NCI-H146 (cell line): ENCODE measurements at places on chromosomes 11 and 22.
A peak's percentile ranks its signal among the peaks of the same experiment; 100 is the strongest.

GRCh38 chr11:30365793-30366517 is 43.1 kb downstream of the ARL14EP start:
- no peak for DNase-seq

GRCh38 chr11:68560216-68560615 is 99.7 kb downstream of the PPP6R3 start:
- no peak for DNase-seq

DNA sequence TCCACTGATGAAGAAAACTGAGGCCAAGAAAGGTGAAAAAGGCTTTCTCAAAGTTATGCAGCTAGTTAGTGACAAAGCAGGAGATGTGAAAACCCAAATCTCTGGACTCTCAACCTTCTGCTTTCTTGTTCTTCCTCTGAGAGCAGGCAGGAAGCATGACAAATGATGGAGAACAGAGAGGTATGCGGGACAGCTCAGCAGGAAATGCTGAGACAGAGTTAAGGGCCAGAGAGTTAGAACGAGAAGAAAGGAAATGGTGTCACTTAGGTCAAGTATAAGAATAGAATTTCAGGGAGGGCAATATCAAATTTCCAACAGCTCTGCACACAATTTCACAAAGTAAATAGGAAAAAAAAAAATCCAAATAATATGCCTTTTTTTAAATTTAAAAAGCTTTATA is 67.6 kb upstream of the ARHGAP42 start:
- no peak for DNase-seq

DNA sequence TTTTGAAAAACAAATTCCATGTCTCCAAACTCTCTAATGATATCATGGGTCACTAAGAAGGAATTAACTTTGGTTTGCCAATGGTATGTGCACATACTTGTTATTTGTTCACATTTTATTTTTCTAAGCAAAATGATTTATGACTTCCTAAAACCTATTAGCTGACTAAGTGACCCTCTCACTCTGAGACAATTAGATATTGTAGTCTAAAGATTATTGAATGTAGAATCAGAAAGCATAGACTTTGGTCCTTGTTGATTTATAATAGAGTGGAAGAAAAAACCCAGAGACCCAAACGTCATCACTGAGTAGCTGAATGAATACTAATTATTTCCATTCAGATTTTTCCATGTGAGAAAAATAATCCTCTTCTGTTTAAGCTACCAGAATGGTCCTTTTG is 243.5 kb upstream of the ANO3 start:
- no peak for DNase-seq

DNA sequence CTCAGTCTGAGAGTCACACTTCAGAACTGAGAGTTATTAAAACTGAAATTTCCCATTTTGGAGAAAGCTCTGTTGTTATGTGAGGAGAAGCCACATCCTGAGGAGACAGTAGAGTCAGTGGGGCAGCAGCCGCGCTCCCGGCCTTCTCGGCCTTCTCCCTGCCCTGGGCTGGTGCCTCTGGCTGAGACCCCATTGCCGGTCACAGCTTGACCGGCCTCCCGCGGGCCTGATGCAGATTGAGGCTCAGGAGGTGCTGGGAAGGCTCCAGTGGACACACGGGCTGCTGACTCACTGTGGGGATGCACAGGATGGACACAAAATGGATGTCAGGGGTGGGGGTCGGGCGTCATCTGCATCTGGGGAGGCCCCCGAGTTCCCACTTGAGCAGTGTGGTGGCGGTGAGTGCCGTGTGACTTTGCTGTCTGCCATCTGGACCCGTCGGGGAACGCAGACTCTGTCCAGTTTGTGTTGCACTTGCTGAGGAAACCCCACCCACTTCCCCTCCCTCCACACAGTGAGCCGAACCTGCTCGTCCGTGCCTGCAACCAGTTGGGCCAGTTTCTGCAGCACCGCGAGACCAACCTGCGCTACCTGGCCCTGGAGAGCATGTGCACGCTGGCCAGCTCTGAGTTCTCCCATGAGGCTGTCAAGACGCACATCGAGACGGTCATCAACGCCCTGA is 50.1 kb downstream of the MUC6 start:
- no peak for DNase-seq

- no peak for DNase-seq
Observed at GRCh38 chr11:114977651-114978050, 299.3 kb downstream of the NXPE2 start.

DNA sequence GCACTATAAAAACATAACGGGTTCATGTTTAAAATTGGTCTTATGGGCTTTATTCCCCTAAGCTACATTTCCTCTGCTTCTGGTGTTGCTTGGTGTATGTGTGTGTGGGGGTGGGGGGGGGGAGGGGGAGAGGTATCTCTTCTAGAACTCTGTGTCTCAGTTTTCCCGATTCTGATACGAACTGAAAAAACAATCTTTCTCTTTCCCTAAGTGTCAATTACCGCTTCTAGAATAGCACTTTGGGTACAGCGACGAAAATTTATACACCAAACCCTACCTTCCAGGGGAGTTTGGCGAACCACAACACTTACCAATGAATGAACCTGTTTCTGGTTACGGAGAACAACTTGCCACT is 636 bp downstream of the NUP160 start:
- DNase-seq: no peak

GRCh38 chr11:110019675-110020074 is 73.5 kb upstream of the ZC3H12C start:
- DNase-seq: no peak

DNA sequence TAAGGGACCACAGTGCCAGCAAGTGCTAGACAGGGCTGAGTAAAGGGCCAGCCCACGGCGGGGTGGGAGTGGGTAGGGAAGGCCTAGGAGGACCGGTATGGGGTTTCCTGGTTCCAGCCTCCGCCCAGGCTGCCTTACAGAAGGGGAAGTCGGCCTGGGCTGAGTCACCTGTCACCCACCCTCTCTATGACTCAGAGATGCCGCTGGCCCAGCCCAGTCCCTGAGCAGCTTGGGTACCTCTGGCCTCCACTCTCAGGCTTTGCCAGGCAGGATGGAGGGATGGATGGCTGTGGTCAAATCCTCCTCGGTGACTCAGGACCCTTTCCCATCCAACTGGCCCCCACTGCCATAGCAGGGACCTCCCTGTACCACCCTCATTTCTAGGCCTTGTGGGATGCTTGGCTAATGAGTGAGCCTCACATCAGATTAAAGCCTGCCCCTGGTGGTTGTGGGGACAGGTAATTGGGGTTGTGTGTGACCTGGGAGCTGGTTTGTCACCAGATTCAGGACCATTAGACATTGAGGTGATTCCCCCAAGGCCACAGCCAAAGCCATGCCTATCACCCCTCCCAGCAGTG is 13.9 kb downstream of the SLC35E4 start:
- no peak for DNase-seq

- DNase-seq: peak; percentile 55
Observed at GRCh38 chr11:7019500-7020182, 505 bp downstream of the ZNF214 start.

- DNase-seq: no peak
Observed at GRCh38 chr11:105034813-105035620, at the start of gene CASP1. CASP1 (minus strand) TSS chr11:105035144; CDS start chr11:105035113, 31 bp downstream.

- DNase-seq: no peak
Observed at GRCh38 chr11:87425391-87425790, 387.7 kb downstream of the TMEM135 start.

- no peak for DNase-seq
Observed at GRCh38 chr11:123518496-123519054, 88.5 kb downstream of the GRAMD1B start.

DNA sequence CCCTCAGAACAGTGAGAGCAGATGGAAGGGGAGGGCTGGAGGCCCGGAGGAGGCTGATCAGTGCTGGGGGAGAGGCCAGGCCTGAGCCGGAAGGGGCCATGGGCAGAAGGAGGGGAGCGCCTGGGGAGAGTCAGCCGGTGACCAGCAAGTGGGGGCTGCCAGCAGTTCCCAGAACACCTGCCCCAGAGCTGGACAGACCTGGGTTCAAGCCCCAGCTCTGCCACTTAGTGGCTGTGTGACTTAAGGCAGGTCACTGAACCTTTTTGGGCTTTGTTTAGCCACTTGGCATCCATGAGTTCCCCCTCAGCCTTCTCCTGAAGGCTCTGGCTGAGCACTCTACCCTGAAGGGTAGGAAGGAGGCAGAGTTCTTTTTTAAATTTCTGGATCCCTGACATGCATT is 17.4 kb downstream of the WNT11 start:
- no peak for DNase-seq

DNA sequence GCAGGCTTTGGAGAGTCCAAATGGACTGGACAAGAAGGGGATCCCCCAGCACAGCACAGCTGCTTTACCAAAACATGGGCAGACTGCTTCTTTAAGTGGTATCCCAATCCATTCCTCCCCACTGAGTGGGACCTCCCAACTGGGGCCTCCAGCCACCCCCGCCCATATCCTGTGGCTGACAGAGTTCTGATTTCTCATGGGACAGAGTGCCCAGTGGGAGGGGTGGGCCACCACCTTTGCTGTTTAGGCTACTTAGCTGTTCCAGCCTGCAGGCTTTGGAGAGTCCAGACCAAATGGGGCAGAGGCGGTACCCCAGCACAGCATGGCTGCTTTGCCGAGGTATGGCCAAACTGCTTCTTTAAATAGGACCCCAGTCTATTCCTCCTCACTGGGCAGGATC is 26.9 kb upstream of the DEUP1 start:
- no peak for DNase-seq

DNA sequence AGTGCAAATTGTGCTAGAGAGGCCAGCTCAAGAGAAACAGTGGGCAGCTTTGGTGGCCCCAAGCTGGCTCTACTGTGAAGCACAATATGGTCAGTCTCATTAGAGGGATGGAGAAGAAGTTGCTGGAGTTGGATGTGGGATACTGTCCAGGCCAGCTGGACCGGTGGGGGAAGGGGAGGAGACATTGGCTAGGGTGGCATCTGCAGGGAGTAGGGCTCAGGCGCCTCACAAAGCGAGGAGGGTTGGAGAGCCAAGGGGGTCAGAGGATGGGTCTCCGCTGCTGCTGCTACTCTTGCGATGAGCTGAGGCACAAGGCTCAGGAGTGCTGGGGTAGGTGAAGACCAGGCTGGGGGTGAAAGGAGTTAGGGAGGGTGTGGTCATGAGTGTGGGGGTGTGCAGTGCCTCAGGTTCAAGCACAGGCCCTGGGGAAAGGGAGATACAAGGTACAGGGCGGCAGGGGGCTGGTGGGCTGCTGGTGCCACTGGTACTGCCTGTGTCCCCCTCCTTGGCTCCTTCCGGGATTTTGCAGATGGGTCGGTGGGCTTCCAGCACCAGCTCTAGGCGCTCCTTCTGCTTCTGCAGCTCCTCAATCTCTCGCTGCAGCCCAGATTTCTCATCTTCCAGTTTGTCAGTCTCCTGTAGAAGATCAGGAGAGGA is 2.3 kb downstream of the CCDC85B start:
- no peak for DNase-seq

GRCh38 chr11:1747753-1748635 is 2.4 kb downstream of the IFITM10 start:
- DNase-seq: no peak

GRCh38 chr11:62264004-62264403 is 6.0 kb upstream of the SCGB2A2 start:
- no peak for DNase-seq

GRCh38 chr11:107592231-107592590 is 1.3 kb downstream of the ELMOD1 start:
- no peak for DNase-seq

DNA sequence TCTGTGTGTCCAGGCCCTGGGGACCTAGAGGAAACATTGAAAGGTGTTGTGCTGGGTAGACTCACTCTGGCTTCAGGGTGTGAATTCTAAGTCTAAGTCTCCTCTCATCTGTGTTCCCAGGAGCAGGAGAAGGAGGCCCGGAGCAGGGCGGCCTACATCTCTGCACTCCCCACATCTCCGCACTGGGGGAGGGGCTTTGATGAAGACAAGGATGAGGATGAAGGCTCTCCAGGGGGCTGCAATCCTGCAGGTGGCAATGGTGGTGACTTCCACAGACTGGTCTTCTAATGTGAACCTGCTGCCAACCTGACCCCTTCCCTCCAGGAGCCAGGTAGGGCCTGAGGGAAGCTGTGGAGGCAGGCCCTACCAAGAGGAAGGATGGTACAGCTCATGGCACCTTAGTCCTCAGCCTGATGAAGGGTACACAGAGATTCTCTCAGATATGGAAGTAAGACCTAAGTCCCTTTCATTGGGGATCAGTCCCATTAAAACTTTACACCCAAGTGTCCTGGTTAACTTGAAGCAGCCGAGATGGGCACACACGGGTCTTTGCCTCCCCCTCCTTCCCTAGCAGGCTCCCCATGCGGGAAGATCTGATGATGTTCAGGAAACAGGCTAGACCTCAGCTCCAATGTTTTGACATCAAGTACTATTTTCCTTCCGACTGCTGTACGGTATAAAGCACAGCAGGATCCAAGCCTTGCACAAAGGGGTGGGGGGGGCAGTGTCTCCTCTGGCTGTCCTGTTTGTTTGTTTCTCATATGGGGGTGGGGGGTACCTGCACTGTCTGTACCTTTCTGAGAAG is 25.0 kb downstream of the USP35 start:
- DNase-seq: no peak

GRCh38 chr11:131591051-131591461 is 220.6 kb downstream of the NTM start:
- no peak for DNase-seq

DNA sequence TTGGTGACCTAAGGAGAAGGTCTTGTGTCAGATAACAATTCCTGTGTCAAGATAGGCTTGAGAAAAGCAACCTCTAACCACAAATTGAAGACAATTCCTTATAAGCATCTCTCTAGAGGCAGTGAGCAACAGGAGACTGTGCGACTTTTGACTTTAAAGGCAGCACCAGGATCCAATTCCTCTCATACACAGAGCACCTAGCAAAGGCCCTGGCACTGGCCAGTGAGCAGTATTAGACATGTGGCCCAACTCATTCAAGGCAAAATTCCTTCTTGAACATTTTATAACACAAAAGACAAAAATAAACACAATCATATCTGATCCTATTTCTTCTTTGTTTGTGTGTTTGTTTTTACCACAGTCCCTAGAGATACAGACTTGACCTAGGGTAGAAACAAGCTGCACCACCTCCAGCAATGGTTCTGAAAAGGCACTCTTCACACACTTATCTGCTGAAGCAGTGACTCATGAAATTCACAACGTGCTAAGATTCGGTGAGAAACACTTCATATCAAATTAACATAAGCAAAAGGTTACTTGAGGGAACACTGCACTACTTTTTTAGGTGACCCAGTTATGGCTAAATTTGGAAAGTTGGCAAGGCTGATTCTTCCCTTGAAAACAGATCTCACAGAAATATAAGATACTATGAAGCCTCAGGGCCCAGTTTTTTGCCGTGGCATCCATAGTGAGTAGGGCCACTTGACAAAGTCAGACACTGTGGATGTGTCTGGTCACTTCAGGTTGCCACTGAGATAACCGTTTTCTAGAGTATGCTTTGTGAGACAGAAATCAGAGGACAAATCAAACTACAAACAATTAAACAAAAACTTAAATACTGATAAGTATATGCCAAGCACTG is 1018.9 kb downstream of the DLG2 start:
- DNase-seq: no peak
